Effector memory CD4-positive, alpha-beta T cell (primary cell): ENCODE measurements at places on chromosomes 11 and 22.

DNA sequence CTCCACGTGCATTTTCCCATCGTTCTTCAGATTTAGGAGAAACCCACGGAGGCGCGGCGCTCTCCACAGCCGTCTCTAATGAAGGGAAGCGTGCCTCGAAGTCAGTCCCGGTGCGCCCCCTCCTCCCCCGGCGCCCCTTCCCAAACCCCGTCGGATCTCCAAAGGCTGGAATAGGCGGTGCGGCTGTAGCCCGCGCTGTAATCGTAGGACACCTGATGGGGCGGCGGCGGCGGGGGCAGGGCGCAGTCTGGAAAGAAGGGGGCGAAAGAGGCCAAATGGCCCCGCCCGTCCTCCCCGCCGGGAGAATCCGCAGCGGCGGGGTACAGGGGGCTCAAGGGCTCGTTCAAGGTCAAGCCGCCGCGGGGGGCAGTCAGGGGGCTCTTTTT lies 1.3 kb downstream of the FAM181B start:
- no peak for DNase-seq

- no peak for DNase-seq
These were observed 7.5 kb downstream of the ZC3H12C start for GRCh38 chr11:110100476-110101240.

GRCh38 chr11:15768321-15768720 lies 588.0 kb downstream of the SOX6 start:
- no peak for DNase-seq

- no peak for DNase-seq
These were observed 21.4 kb downstream of the YPEL1 start for GRCh38 chr22:21714059-21714770.

DNA sequence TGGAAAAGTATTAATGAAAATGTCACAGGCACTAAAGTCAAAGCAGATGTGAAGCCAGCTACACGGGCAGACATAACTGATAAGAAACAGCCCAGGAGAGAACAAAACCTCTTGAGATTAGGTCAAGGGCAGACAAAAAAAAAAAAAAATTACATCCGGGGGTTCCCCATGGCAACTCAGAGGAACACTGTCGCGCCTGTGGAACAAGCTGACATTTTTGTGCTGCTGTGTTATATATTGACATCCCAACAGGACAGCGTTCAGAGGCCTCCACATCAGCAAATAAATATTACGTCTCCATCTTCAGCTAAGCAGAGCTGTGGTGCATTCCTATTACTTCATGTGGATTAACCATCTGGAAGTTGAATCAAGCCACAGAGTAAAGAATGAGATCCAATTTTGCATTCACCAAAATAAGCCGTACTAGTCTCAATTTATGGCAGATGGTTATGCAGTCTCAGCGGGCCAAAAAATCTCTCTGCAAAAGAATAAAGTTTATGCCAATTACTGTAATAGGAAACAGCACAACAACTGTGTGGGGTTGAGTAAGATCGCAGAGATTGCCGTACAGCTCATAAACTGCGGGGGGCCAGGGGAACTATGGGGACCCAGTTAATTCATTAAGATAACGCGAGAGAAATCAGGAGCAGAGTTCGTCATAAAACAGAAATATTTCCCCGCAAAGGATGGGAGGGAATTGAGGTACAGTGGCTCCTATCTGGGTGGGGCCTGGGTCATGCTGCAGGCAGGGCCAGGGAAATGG lies 41.3 kb upstream of the MN1 start:
- no peak for DNase-seq

GRCh38 chr22:37564111-37564711 lies 3.9 kb downstream of the CDC42EP1 start:
- no peak for DNase-seq

DNA sequence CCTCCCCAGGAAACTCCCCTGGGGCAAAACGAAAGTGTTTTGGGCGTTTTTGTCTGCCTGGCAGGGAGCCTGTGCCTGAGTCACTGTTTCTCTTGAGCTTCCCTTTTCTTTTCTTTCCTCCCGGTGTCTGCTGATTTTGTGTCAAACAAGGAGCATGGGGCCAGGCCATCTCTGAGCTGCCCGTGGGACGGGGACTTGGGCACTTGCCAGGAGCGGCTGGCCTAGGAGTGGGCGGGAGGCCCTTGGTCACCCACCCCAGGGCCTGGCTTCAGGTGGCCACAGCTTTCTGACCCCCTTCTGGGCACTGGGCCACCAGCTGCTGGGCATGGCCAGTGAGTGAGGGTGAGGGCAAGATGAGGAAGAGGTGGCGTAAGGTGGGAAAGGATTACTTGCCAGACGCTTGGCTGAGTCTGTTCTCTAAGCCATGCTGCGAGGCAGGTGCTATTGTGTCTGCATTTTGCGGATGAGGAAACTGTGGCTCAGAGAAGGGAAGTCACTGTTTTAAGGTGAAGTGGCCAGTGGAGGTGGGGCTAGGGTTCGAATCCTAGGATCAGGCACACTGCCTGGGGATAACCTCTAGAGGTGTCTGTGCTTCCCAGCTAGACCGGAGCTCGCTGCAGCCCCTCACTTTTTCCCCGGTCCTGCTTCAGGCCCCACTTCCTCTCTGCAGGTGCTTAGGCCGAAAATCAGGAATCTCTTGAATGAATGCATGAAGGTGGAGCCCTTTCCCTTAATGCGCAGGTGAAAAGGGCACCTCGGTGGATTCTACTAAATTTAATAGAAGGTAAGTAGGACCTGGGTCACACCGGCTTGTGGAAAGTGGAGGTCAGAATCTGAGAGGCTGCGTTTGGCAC lies 7.8 kb upstream of the NFAM1 start:
- no peak for DNase-seq

GRCh38 chr22:36682811-36683210 lies 20.7 kb downstream of the CACNG2 start:
- DNase-seq = no peak
